ENCODE measurements at places on chromosomes 3 and 15.

DNA sequence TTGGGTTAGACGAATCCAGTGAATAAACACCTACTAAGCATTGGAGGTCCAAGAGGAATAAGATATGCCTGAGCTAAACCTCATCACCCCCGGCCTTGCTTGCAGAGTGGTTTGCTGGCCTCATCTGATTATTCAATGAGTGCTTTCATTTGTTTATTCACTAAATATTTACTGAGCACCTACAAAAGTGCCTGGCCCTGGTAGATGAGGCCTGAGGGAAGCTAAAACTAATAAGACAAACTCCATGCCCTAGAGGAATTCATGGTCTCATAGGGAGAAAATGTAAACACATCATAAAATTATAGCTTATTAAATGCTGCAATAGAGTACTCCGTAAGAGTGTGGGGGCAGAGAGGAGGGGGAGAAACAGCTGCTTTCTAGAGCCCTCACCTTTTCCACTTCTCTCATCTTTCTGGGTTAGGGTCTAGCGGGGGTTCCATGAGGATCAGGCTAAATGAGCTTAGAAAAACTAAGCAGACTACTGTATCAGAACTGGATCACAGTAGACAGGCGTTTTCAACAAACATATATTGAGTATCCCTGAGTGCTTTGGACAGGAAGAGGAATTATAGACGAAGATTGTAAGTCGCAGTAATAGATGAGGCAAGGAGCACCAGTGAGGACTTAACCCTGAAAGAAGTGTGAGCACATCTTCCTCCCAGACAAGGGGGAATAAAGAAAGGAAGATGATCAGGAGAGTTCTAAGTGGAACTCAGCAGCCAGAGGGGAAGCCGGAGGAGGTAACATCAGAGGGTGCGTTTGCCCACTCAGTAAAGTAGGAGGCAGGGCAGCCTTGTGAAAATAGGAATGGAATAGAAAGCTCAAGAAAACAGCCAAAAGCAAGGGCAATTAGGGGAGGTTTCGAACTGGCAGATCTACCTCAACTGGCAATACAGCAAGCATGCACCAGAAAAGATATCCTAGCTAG lies 31.5 kb upstream of the LAMP3 start:
- no peak for DNase-seq

DNA sequence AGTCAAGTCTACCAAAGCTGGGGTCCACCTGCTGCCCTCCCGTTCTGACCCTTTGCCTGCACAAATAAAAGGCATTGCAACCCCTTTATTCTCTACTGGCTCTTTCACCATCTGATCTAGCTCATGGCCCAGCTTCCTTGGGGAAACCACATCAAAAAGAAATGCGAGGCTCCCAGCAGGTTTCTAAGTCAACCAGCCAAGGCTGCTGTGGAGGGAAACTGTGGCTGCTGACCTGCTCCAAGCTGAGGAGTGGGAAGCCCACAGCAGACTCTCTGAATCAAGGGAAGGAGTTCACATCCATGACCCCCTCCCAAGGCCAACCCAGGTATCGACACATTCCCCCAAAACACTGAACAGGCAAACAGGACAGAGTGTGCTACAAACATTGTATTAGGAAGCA lies 25.2 kb upstream of the SLCO2A1 start:
- no peak for DNase-seq

- peak; percentile 45 for DNase-seq
Measured at GRCh38 chr3:108091498-108092250, 843 bp upstream of the CD47 start.

- no peak for DNase-seq
Measured at GRCh38 chr3:160162440-160162839, 62.8 kb upstream of the C3orf80 start.

- no peak for DNase-seq
Measured at GRCh38 chr3:42419563-42419962, 9.2 kb upstream of the LYZL4 start.

- no peak for DNase-seq
Measured at GRCh38 chr15:86316726-86317383, 237.2 kb downstream of the AGBL1 start.

DNA sequence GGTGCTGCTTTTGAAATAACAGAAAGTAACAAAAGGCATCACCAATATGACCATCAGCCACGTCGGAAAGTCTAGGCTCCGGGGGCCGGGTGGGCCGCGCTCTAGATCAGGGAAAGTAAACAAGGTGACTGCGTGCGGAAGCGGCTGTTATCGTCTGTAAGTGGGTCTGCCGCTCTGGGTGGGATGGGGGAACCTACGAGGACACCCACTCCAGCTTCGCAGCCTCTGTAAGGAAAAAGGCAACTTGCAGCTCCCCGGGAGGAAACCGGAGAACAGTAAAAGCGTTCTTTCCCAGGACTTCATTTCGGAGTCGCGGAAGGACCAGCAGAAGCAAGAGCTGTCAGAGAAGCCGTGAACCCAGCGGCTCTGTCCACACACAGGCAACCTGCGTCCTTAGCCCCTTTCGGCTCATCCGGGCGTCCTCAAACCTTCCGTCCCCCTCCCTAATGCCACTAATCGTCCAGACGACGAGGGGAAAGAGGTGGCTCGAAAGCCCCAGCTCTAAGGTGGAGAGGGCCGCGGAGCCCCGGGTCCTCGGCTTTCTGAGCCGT lies 461 bp downstream of the XRN1 start:
- DNase-seq = peak; percentile 34

- no peak for DNase-seq
Measured at GRCh38 chr3:157815739-157816138, 290.5 kb downstream of the SHOX2 start.

DNA sequence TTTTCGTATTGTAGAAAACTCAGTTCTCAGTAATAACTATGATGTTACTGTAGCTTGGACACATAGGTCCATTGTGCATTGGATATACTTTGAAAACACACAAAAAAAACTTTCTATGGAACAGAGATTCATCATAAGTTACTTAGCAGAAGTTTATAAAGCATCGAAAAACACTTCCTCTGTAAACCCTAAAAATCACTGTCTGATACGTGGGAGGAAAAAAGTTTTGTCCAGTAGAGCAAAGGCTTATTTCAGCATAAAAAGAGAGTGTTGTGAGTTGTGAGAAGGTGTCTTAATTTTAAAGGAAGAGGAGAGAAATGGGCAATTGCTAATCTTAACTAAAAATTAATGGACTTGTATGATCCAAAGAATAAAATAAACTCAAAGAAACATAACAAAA lies 64.8 kb downstream of the OSTN start:
- DNase-seq = no peak

- DNase-seq = no peak
Measured at GRCh38 chr3:192915722-192916121, 1.9 kb downstream of the MB21D2 start.

DNA sequence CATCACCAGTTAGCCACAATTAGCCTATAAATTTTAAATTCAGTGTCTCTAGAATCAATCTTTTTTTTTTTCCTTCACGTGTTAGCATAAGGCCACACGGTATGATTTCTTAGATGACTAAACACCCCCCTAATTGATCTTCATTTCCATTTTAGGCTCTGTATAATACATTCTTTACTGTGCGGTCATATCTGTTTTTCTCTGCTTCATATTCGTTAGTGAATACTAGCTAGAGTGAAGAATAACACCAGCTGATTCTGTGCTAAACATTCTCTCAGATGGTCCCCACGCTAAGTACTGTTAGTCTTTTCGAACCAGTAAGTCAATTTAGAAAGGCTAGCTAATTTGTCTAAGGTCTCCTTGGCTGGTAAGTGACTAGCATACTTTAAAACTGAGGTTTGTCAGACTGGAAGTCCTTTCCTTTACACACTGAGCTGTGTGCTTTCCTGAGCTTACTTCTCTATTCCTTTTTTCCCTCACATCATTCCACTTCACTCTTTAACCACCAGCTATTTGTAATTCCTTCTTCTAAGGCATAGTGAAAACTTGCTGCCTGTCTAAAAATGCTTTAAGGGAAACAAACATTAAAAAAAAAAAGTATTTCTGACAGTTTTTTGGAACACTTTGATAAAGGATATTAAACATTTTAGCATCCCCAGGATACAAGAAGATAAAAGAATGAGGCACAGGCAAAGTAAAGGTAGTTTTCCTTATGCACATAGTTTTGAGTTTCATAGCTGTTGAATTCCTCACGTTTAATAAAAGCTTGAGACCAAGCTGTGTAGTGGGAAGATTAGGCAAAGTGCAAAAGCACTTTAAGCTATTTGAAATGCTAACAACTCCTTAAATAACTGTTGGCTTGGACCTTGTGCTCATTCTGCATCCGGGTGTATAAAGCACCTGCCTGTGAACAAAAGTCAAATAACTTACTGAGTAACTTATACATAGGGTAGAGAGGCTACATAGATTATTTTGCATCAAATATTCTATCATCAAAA lies 17.1 kb downstream of the ZFAND6 start:
- no peak for DNase-seq

DNA sequence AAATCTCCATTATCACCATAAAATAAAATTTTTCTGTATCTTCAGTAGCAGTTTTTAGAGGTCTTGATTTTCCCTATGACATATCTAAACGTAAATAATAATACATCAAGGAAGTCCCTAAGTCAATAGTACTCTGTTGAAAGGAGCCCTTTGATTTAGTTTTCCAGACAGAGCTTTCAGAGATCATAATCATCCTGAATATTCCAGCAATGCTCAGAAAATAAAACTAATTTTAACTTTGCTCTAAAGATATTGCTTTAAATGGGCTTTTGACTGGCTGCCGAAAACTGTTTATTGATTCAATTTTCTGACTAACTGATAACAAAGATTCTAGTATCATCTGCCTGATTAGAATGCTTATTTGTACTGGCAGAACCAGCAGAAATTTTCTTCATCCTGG lies 40.7 kb upstream of the ROBO1 start:
- no peak for DNase-seq

Measured in activated CD4-positive, alpha-beta T cell treated with anti-CD3 and anti-CD28 coated beads, Interleukin-2, amount 50 U/mL, for 48 hours (primary cell).